Activated CD8-positive, alpha-beta memory T cell treated with anti-CD3 and anti-CD28 coated beads, Interleukin-2, amount 50 U/mL, for 4 hours (primary cell): ENCODE measurements at places on chromosomes 1 and 21.

GRCh38 chr1:1281533-1282321, 1.5 kb downstream of the SCNN1D start:
- no peak for DNase-seq

- no peak for DNase-seq
Measured at GRCh38 chr1:218592688-218593087, 247.6 kb downstream of the TGFB2 start.

- DNase-seq = no peak
Measured at GRCh38 chr21:29181799-29182470, 51.5 kb downstream of the MAP3K7CL start.

GRCh38 chr1:42173155-42173933, 8.8 kb upstream of the GUCA2A start:
- peak; percentile 71 for DNase-seq

DNA sequence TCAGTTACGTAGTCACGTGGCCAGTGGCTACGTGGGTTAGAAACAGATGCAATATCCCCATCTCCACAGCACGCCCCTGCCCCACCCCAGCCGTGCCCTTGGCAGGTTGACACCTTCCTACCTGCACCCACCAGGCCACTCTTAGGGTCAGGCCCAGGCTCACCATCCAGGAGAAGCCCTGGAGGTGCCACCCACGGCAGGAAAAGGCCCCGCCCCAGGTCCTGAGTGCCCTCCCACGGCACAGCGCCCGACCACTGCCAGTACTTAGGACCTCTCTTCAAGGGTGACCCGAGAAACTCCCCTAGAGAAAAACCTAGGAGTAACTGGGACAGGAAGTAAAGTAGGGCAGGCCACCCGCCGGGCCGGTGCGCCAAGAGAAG, 1.5 kb downstream of the C1orf35 start:
- no peak for DNase-seq

GRCh38 chr1:203325026-203325417, 19.7 kb downstream of the BTG2 start:
- DNase-seq = peak; percentile 49

- DNase-seq = no peak
Measured at GRCh38 chr1:197692965-197693364, 82.3 kb downstream of the DENND1B start.

- no peak for DNase-seq
Measured at GRCh38 chr1:14466006-14466405, 132.5 kb upstream of the KAZN start.

DNA sequence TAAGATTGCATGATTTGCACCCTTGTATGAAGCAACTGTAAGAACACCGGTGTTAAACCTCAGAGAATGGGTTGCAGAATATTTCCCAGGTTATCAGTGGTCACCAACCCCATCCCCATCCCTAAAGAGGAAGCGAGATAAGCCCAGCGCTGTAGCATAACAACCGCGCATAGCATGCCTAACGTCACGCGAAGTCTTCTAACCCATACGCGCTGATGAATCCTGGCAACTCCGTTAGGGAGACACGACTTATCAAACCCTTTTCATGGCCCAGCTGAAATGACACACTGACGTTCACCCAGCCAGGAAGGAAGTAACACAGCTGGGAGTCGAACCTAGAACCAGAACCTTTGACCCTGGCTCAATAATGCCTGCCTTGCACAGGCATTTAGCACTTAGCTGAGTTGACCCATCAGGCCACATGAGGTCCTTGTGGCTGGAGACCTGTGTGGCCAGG, 24.2 kb downstream of the TMEM51 start:
- DNase-seq = no peak

DNA sequence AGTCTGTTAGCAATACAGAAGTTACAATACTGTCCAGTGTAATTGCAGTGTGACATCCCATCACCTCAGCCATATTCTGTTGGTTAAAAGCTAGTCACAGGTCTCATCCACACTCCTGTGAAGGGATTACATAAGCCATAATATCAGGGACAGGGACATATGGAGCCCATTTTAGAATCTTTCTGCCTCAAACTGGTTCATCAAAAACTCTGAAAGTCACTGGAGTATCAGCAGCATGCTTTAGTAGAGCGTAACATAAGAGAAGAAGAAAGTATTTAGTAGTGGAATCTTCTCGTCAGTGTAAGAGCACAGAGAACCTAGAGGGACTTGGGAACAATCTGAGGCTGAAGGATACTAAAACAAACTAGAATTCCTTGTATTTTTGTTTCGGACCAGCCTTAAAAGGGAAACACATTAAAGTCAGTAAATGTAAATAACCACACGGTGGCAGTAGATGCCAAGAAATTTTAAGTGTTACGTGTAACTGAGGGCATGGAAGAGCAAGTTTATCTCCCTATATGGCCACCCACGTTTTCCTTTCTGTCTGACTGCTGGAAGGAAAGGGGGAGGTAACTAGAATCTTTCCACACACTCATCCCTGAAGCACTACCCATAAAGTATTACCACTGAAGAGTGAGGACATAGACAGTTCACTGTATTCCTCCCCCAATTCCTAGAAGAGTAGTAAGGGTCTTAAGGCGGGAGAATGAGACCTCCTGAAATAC, 41.6 kb upstream of the AGL start:
- DNase-seq = no peak

DNA sequence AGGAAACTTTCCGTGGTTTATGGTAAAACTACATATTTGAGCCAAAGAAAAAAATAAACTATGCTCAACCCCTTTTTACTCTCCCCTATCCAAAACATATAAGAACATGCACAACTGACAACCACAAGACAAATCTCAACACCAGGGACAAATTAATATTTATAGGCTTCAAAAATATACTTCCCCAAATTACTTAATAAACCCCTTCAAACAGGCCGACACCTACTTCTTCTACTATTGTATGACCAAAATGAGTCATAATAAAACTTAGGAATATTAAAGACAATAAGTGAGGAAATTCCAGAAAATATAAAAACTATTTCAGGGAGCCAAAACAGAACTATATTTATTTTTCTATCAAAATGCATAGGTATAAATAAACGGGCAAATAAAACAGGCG, 71.5 kb downstream of the TGFBR3 start:
- no peak for DNase-seq

GRCh38 chr1:242556276-242556675, 31.8 kb upstream of the PLD5 start:
- DNase-seq = no peak

DNA sequence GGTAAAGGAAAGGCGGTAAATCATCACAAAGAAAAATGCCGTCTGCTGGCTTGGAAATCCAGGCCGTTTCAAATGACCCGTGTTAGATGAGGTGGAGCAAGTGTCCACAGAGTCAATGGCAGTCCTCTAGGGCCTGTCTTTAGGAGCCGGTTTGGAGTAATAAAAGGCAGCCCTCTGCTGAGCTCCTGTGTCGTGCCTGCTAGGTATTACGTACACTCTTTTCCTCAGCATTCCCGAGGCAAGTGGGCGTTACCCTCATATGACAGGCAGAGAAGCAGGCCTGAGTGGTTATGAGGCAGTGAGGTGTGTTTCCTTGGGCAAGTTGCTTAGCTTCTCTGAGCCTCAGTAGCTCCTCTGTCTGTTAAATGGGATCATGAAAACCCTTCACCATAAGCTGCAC, 7.7 kb downstream of the NENF start:
- DNase-seq = no peak

- DNase-seq = no peak
Measured at GRCh38 chr1:230366504-230366915, 59.6 kb downstream of the PGBD5 start.

DNA sequence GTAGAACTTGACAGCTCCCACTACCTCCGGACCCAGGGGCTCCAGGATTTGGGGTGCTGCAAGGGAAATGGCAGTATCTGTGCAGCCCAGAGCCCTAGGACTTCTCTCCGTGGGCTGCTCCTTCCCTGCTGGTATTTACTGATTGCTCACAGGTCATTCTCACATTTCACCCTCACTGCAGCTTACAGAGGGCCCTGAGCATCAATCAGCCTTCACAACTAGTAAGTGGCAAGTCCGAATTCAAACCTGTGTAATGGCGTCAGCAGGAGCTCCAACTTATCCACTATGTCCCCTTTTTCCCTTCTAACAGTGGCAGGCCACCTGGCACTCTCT, 32.4 kb downstream of the PIK3C2B start:
- DNase-seq = no peak
